ENCODE measurements at places on chromosomes 12 and 14. TPM values are rescaled to one million over a fixed set of nuclear protein-coding genes. Genes with fewer than 3 reads are reported as not detected.

Gene SERPINA1
- total RNA-seq = 8.3 TPM

Gene SLC5A8
- 0.05 TPM for total RNA-seq

Gene PGF
- total RNA-seq = 9.3 TPM

Gene ADAMTS20
- total RNA-seq = not detected

Gene RACGAP1
- total RNA-seq = 137 TPM
